ENCODE measurements at places on chromosomes 5 and 9. TPM values are rescaled to one million over a fixed set of nuclear protein-coding genes. Genes with fewer than 3 reads are reported as not detected.

The IRX2 gene
- total RNA-seq = not detected

The F2RL2 gene
- 0.96 TPM for total RNA-seq

The SOX30 gene
- not detected for total RNA-seq

The FABP6 gene
- not detected for total RNA-seq

The FBN2 gene
- 4.4 TPM for total RNA-seq

The RELL2 gene
- total RNA-seq = 9.0 TPM

The PCDHB5 gene
- not detected for total RNA-seq

The TMEM215 gene
- not detected for total RNA-seq

The FRMD3 gene
- 14.4 TPM for total RNA-seq

DNA sequence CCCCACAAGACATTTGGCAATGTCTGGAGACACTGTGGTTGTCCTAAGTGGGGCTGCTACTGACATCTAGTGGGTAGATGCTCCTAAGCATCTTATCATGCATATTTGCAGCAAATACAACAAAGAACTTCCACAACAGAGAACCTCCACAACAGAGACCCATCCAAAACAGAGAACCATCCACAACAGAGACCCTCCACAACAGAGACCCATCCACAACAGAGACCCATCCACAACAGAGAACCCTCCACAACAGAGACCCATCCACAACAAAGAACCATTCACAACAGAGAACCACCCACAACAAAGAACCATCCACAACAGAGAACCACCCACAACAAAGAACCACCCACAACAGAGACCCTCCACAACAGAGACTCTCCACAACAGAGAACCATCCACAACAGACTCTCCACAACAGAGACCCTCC, 32.8 kb downstream of the ARPC5L start:
- no peak for DNase-seq

DNA sequence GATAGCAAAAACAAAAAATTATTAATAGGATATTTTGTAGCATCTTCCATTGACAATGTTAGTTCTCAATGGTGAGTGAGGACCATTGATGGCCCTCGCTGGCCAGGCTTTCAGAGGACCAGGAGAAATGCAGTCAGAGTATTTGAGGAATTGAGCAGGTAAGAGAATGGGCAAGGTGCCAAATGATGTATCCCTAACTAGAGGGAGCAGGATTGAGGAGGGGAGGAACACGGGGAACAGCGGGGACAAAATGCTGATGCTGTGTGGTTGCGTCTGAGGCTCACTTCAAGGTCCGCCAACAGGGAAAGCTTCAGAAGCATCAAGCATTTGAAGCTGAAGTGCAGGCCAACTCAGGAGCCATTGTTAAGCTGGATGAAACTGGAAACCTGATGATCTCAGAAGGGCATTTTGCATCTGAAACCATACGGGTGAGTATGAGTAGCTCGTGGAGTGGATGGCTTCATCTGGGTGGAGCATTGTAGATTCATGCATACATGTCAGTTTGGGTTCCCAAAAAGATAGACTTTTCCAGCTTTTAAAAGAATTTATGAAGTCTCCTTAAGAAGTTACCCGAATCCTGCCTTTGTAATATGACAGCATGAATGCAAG, 16.2 kb downstream of the SPTAN1 start:
- DNase-seq = no peak

- DNase-seq = no peak
Measured at GRCh38 chr9:108569624-108570023, 286.2 kb downstream of the ACTL7B start.

- no peak for DNase-seq
Measured at GRCh38 chr9:88219601-88220000, 81.3 kb upstream of the SPATA31C2 start.

- no peak for DNase-seq
Measured at GRCh38 chr9:4080921-4081895, 218.7 kb downstream of the GLIS3 start.

- no peak for DNase-seq
Measured at GRCh38 chr9:100730086-100730485, 152.2 kb downstream of the CAVIN4 start.

GRCh38 chr9:114122136-114123027, 23.3 kb upstream of the KIF12 start:
- no peak for DNase-seq

DNA sequence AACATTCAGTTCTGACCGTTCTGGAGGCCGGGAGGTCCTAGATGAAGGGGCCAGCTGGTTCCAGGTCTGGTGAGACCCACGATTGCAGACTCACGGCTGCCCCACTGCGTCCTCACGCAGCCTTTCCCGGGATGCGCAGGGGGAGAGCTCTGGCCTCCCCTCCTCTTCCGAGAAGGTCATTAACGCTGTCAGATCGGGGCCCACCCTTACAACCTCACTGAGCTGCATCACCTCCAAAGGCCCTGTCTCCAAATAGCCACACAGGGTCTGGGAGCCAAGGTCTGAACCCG, 66.6 kb upstream of the PPP1R26 start:
- no peak for DNase-seq

DNA sequence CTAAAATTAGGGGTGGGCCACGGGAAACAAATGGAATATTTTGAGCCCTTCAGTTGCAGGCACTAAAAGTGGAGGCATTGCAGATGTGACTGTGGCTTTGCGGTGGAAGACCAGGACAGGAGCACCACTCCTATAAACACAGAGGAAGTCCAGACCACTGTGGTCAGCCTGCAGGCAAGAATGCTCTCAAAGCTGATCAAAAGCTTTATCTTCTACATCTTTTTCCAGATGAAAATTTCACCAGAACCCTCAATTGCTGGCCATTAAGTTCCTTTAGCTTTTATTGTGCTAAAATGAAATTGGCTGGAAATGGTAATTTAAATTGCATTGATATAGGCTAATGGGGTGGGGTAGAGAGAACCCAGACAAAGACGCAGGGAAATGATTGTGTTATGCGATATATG, 208.8 kb downstream of the ERCC6L2 start:
- DNase-seq = no peak

DNA sequence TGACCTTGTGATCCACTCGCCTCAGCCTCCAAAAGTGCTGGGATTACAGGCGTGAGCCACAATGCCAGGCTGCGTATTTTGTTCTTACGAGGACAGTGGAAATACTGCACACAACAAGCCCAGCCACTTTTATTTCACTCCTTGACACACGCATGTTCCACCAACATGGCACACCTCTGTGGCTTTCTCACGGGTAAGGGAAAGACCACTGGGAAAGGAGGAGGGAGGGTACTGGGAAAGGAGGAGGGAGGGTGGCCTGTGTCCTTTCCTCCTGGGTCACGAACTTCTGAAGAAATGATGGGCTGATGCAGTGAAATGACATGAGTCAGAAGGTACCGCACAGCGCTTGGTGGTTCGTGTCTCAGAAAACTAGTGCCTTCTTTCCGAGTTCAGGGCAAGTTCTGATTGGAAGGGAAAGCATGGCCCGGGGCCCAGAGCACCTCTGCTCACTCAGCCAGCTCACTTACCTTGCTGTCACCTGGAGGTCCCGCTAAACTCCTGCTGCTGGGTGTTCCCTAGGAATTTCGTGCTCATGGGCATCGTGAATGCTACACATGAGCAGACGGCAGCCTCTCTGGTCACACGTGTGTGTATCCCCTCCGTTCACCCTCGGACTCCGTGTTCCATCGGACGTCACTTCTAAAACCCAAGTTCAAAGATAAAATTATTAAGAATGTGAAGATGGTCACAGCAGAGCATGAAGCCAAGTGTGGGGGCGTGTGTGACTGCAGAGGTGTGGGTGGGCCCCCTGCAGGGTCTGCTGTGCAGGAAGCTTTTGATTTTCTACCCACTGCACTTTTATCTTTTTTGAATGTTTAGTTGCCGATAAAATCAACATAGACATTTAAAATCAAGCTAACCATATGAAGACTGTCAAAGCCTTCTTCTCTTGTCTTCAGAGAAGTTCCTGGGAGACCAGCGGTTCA, 42.9 kb downstream of the LAMC3 start:
- DNase-seq = no peak

DNA sequence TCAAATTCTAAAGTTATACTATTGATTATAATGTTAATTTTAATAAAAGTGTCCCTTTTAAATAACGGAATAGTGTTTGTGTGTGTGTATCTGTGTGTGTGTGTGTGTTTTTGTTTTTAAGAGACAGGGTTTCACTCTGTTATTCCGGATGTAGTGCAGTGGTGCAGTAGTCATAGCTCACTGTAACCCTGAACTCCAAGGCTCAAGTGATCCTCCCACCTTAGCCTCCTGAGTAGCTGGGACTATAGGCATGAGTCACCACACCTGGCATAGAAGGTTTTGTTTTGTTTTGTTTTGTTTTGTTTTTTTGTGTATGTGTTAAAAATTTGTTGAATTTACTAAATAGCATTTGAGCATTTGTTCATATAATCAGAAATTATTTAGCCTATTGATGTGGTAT, 64.6 kb downstream of the YTHDC2 start:
- DNase-seq = no peak

DNA sequence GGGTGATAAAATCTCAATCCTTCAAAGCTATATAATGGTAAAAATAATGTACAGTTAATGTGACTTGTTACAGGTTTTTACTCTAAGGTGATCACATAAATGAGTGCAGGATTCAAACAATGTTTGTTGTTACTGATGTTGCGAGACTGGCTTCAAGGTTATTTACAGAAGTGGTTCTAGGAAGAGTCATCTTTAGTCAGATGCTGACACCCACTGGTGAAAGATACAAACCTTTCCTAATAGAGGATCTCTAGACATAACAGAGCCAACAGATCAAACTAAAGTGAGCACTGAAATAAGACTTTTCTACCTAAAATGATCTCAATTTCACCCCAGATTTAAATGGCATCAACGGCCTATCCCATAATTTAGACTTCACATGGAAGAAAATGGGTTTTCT, 20.2 kb downstream of the ARSB start:
- no peak for DNase-seq

GRCh38 chr5:109924237-109925107, 234.7 kb downstream of the MAN2A1 start:
- no peak for DNase-seq

- no peak for DNase-seq
Measured at GRCh38 chr5:92969781-92970237, 611.2 kb downstream of the NR2F1-AS1 start.

- no peak for DNase-seq
Measured at GRCh38 chr9:134287591-134288491, 38.4 kb upstream of the RXRA start.

GRCh38 chr9:112002131-112002846, 105.7 kb downstream of the UGCG start:
- no peak for DNase-seq

DNA sequence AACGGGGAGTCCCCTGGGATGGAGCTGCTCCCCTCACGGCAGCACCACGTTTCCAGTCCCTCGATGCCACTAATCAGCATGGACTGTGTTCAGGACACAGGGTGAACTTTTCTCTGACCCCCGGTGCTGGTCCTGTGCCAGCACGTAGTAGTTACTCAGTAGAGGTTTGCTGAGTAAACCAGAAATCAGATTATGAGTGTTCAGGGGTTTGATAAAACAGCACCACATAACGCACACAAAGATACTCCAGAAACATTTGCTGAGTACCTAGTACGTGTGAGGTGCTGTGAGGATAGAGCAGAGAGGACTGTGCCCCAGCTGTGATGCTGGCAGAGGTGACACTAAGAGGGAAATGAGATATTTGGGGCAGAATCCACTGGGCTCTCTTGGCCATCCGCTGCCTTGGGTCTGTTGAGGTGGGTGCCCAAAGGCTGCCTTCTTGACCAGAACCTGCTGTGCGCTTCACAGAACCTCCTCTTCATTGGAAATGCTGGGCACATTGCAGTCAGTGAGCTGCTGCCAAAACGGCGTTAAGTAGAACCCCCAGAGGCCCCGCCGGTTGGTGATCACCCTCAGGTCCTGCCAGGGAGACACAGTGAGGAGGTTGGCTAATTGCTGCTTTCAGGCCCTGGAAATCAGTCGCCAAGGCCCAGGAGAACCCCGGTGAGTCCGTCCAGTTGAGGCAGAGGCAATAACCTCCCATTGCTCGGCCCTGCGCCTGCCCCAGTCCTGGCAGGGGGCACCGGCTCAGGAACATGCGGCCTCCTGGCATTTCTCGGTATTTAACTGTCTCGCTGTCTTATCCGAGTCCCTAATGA, 49.4 kb downstream of the NEURL1B start:
- DNase-seq = no peak
